ENCODE measurements at places on chromosomes 11 and 22.

DNA sequence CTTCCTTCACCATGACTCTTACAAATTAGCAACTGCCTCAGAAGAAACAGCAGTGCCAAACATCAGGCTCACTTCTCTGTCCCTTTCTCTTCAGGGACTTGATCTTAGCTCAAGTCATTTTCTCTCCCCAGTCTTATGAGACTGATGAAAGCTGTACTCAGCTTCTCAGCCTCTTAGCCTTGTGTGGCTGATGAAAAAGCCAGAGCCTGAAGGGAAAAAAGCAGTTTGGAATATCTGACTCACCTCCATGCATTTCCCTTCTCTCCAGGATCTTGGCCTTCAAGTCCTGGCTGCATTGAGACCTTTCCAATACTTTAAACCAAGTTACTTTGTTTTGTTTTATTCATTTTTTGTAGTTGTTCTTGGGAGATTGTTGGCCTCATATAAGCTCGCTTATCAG is 195.9 kb downstream of the SPON1 start:
- no peak for DNase-seq

- no peak for DNase-seq
These were observed 91.2 kb upstream of the CSNK2A3 start for GRCh38 chr11:11444027-11444803.

GRCh38 chr11:9962722-9963121 is 298.8 kb downstream of the SWAP70 start:
- DNase-seq, result no peak

DNA sequence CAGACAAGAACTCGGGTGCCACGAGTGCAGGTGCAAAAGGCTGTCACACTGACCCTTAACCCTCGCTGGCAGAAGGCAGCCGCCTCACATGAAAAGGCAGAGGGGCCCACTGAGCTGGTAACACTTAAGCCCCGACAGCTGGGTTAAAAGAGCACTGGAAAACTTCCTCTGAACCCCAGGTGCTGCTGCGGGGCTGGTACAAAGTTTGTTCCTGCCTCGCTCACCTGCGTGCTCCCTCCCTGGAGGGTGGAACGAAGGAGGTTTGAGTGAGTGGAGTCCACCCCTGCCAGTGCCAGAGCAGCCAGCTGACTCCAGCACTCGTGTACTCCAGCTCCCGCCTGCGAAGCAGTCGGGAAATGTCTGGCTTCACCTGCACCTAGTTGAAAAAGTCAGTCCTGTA is 12.6 kb downstream of the SULT4A1 start:
- no peak for DNase-seq
